Ureter (tissue), 1 donor: ENCODE measurements at places on chromosomes 5 and 9. TPM values are rescaled to one million over a fixed set of nuclear protein-coding genes. Genes with fewer than 3 reads are reported as not detected.

- DNase-seq, result no peak
These were observed 2.0 kb downstream of the LHX2 start for GRCh38 chr9:124013309-124014210.

DNA sequence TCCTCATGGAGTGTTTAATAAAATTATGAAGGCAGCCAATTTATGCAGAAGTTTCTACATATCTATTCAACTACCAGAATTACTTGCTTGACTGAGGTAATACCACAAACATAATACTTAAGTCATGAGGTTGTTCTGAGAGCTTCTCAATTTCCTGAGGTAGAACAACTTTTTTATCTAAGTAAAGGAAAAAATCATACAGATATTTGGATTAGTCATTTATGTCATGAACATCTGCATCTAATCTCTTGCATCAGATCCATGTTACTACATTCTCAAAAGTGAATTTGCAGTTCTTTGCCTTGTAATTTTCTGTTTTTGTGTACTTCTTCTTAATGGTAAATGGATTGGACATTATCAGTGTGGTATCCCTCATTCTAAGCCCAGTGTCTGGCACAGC, 60.4 kb upstream of the RGMB start:
- no peak for DNase-seq

DNA sequence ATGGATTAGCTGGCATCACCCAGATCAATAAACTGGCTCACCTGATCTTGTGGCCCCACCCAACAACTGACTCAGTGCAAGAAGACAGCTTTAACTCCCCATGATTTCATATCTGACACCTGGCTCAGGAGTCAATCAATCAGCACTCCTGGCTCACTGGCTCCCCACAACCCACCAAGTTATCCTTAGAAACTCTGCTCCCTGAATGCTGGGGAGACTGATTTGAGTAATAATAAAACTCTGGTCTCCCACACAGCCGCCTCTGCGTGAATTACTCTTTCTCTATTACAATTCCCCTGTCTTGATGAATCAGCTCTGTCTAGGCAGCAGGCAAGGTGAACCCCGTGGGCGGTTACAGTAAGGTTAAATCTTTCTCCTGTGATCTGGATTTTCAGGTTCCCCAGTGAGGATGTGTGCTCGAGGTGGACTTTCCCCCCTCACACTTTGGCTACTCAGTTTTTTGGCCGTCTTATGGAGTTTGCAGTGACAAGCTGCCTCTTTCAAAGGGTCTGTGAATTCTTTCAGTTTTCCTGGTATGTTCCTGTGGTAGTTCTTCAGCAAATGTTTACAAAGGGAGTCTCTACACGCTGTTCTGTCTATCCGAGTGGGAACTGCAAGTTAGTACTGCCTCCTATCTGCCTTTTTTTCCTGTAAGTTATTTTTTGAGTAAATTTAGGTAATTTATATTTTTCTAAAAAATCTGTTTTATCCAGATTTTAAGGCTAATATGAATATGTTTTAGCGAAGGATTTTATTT, 500.2 kb upstream of the NUDT12 start:
- no peak for DNase-seq

GRCh38 chr9:15287309-15287708, 19.7 kb downstream of the TTC39B start:
- DNase-seq, result no peak

- no peak for DNase-seq
These were observed 162.9 kb upstream of the ACOT12 start for GRCh38 chr5:81556809-81557208.

GRCh38 chr9:29422438-29422837, 1849.2 kb upstream of the C9orf72 start:
- no peak for DNase-seq

DNA sequence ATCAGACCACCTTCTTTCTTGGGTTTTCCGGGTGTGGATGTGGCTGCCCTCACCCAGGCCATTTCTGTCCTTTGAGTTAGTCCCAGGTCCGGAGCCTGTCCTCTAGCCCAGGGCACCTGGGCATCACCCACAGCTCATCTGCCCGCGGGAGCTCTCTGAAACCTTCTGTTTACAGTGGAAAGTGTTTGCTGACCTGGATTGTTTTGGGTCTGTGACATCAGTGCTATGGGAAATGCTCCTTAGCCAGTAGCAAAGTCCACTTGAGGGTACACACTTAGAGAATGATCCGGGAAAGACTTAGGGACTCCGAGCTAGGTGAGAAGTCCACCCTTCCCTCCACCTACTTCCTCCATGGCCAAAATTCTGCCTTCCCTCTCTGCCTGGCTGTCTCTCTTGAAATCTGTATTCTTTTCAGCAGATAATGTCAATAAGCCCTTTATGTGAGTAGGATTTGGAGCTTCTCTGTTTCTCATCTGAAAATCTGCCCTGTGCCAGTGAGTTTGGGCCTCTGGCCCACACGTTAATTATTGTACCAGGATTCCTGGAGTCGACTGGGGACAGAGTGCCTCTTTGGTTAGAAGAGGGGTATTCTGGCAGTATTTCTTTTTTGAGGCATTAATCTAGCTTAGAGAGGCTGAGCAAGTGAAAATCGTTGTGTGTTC, 19.9 kb downstream of the ABLIM3 start:
- no peak for DNase-seq

GRCh38 chr5:58326022-58326421, 133.9 kb downstream of the PLK2 start:
- no peak for DNase-seq

DNA sequence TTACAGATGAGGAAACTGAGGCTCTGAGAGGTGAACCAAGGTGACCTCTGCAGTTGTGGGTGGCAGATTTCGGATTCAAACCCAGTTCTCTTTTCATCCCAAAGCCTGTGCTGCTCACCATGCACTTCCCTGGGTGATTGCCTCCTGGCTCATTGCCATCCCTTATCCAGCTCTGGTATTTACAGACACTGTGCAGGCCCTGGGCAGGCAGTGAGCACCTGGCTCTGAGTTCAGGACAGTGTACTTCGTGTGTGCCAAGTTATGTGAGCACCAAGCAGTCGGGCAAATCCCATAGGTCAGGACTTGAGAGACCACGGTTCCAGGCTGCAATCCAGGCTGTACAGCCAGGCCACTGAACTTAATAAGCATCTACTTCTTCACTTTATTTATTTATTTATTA, 1.4 kb downstream of the LRSAM1 start:
- DNase-seq, result peak; percentile 60

DNA sequence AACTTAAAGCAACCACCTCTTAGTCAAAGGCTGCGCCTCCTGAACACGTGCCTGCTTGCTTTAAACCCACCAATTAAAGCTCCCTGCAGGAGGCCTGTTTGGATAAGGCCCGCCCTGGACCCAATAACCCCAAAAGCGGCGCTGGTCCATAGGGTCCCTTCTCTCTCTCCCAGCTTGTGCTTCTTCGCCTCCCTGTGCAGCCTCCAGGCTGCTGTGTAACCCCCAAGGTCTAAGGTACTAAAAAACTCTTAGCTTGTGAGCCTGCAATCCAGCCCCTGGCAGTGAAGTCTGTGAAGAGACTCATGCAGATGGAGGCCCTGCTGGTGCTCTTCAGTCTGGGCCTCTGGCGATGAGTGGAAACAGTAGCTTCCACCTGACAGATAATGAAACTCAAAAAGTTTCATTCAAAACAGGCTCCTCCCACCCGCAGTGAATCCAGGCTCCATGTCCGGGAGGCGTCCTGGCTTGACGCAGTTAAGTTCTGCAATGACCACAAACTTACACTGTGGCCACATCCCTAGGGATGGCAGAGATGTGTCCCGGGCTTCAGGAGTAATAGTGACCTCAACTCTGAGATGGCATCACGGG, 97.3 kb downstream of the PRRT1B start:
- no peak for DNase-seq

GRCh38 chr9:134669399-134669955, 27.9 kb downstream of the COL5A1 start:
- no peak for DNase-seq

The ADAMTS6 gene
- total RNA-seq, result 2.6 TPM

The PDE8B gene
- total RNA-seq, result 10.1 TPM

The MOB3B gene
- 9.4 TPM for total RNA-seq

The INSL6 gene
- not detected for total RNA-seq

The TSPAN17 gene
- 33.8 TPM for total RNA-seq

The SIT1 gene
- 0.52 TPM for total RNA-seq
